ENCODE measurements at places on chromosomes 2 and 18. TPM values are rescaled to one million over a fixed set of nuclear protein-coding genes. Genes with fewer than 3 reads are reported as not detected.

Gene GALR1
- under 0.01 TPM for total RNA-seq

Gene IL36G
- not detected for total RNA-seq

Gene CXCR1
- not detected for total RNA-seq

Gene TNFRSF11A
- total RNA-seq: 0.17 TPM

Gene DPP4
- not detected for total RNA-seq

Gene INHA
- total RNA-seq: 0.35 TPM

Gene WNT10A
- total RNA-seq: not detected

Gene C2orf72
- total RNA-seq: 0.75 TPM

Gene ELOA2
- not detected for total RNA-seq

Gene PARD6G
- 6.7 TPM for total RNA-seq

Gene PLGLB1
- 0.87 TPM for total RNA-seq

Gene CYP1B1
- 29.9 TPM for total RNA-seq

Gene GNAL
- 17.3 TPM for total RNA-seq

Gene THSD7B
- total RNA-seq: 0.35 TPM

Gene ACKR3
- 1.0 TPM for total RNA-seq

Data from H4 (cell line).